ENCODE measurements at places on chromosomes 12 and 14.
A peak's percentile ranks its signal among the peaks of the same experiment; 100 is the strongest.

DNA sequence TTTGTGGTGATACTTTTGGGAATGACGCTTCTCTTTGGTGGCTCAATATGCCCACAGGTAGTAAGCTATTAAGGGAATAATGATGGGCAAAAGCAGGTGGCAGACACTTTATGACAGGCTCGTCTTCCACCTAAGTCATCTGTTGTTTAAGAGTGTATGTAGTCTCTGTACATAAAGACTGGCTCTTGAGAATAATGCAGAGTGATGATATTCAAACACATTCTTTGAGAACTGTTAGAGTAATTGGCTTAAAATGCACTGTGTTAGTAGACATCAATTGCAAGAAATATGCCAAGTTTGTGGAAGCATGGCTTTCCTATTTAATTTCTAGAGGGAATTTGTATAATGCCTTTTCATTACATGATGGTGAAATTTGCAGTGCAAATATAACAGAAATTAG lies 694.8 kb upstream of the MIS18BP1 start:
- no peak for DNase-seq

- DNase-seq: no peak
Observed at GRCh38 chr12:113097716-113098440, 37.7 kb downstream of the RASAL1 start.

DNA sequence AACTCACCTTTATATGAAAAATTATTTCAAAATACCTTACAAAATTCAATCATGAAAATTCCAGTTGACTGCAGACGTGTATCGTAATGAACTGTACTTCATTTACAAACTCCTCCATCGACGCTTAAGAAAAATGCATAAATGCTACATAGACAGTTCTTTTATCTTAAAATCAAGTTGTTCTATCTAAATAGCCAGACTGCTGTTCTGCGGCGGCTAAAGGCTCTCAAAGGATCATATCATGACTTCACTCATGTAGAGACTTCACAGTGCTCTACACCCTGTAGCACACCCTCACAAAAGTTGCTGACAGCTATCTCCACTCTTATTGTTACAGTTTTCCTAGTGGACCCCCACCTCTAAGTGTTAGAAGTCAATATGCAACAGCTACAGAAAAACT lies 5.2 kb downstream of the KRAS start:
- DNase-seq: no peak

GRCh38 chr14:22263961-22264360 lies 325.1 kb downstream of the DAD1 start:
- no peak for DNase-seq

GRCh38 chr12:117226505-117226904 lies 36.2 kb upstream of the FBXO21 start:
- DNase-seq: no peak

GRCh38 chr14:85390236-85390635 lies 139.7 kb upstream of the FLRT2 start:
- no peak for DNase-seq

- no peak for DNase-seq
Observed at GRCh38 chr14:50085570-50086320, 30.6 kb downstream of the VCPKMT start.

GRCh38 chr14:104876251-104876699 lies 11.2 kb downstream of the CEP170B start:
- no peak for DNase-seq

DNA sequence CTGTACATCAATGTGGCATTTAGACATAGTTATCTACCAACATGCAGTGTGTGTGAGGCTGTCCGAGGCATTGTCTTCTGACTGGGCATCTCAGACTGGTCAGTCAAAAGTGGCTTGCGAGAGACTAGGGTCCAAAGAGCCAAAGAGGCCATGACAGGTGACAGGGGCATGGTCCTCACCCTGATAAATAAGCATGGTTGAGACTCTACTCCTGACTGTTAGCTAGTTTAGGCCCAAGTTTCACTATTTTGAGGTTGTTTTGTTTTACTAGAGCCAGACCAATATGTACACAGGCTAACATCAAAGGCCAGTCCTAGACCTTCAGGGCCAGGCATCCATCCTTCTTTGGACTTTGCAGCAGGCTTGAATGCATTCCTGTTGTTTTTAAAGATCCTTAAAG lies 76.9 kb upstream of the SRSF5 start:
- DNase-seq: no peak

GRCh38 chr12:32305163-32305562 lies 94.2 kb upstream of the FGD4 start:
- no peak for DNase-seq

DNA sequence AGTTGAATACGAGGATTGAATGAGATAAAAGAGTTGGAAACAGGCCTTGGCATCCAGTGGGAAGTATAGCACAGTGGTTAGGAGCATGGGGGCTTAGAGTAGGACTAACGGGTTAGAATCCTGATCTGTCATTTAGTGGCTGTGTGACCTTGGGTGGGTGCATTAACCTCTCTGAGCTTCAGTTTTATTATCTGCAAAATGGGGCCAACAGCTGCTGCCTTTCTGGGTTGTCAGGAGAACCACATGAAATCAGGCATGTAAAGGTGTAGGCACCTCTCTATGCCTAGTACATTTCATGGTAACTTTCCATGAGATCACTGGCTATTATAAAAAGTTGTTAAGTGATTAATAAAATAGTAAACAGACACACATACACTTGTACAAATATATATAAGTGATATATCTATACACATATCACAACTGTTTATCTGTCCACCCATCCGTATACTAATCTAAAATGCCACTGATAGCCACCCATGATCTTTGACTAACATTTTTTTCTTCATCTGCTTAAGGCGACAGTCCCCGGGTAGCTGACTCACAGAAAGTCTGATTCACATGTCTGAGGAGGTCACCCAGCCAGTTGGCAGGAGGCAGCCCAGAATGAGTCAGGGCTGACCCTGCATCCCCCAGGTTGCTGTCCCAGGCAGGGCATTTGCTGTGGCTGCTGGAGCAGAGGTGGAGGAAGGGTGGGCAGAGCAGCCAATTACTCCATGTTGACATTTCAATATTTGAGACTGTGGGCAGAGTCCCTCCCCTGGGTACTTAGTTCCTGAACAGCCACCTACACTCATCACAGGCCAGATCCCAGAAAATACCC lies 125.6 kb upstream of the NOS1 start:
- no peak for DNase-seq

- no peak for DNase-seq
Observed at GRCh38 chr14:63245893-63246292, 41.6 kb downstream of the RHOJ start.

GRCh38 chr12:129304529-129304928 lies 451.3 kb downstream of the GLT1D1 start:
- DNase-seq: no peak

- DNase-seq: no peak
Observed at GRCh38 chr14:51041108-51041531, 53.8 kb downstream of the TRIM9 start.

DNA sequence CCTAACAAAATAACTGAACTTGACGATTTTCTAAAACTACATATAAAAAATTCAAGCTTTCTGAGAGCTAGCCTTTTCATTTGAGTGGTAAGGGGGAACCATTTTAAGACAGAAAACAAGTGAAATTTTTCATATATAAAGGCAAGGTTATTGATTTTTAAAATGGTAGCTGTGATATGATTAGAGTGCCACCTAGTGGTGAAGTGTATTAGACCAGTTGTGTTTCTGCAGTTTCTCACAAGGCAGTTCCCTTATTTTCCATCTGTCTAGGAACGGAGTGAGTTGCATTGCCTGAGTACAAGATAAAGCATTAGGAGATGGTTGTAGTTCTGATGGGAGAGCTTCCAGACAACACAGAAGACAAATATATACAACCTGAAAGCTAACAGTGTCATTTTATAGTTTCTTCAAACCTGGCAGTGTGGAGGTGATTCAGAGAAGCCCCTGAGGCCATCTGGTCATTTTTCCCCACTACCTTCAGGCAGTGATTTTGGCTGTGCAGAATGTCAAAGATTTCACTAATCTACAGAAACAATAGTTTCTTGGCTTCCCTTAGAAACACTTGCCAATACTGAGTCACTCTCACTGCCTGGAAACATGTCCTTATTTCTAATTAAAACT lies 180.8 kb downstream of the C12orf50 start:
- no peak for DNase-seq

- no peak for DNase-seq
Observed at GRCh38 chr12:89731089-89731488, 22.5 kb upstream of the ATP2B1 start.

GRCh38 chr14:33652566-33653307 lies 298.1 kb downstream of the EGLN3 start:
- no peak for DNase-seq

GRCh38 chr12:38956337-38956736 lies 50.9 kb upstream of the CPNE8 start:
- DNase-seq: no peak

DNA sequence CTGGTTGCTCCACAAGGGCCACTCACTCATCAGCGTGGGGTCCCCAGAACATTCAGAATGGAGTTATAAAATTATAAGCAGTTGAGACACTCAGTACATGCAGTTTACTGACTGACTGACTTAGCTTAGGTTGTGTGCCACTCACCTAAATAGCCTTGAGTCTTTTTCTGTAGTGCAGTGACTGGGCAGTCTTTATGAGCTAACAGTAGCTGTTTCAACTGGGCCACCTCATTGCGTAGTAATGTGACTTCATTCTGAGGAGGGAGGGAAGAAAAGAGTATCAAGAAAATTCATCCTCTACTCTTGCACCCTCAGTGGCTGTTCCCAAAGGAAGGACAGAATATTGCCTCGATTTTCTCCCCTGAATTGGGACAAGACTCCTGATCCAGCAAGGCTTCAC lies 15.8 kb upstream of the NPFF start:
- no peak for DNase-seq

DNA sequence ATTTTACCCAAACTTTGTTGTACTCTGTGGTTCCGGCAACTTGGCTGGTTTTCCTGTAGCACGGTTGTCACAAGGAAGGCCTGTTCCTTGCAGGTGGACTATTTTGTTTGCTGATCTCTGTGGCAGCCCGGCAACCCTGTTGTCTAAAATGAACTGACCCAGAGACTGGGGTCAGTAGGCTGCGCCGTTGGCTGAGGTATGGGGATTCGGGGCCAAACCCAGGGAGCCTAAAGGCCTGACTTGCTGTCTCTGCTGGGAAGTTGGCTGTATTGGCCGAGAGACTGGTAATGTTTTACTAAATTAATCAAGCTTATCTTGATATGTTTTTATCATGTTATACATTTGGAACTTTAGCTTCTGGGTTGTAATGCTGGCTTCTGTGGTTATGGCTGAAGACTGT lies 13.8 kb downstream of the SMIM41 start:
- DNase-seq: no peak

GRCh38 chr14:50667684-50667995 lies 466 bp downstream of the SAV1 start:
- DNase-seq: peak; percentile 7

DNA sequence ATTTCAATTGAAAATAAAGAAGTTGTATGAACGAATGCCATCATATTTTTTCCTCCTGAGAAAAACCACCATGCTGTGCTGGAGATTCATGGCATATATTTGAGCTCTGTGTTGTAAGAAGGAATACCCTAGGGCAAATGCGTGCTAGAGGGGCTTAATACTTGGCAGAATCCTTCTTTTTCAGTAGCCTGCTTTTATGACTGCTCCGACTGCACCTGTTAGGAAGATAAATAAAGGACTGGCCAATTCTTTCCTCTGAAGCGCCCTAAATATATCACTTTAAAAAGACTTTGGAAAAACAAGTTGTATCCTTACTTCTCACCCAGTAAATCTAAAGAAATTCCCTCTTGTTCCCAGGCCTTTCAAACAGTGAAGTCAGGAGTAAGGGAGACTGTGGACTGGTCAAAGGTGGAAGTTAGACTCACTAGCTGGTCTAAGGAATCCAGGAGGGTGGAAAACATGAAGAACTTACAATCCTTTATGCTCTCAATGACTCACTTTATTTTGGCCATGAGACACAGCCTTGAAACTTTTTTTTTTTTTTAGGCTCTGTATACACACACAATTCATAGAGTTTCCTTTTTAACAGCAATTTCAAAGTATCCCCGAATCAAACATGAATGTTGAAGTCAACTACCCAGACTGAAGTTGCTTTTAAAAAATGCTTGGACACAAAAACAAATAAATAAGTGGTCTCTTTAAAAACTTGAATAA lies 5.2 kb downstream of the MYBPC1 start:
- no peak for DNase-seq

DNA sequence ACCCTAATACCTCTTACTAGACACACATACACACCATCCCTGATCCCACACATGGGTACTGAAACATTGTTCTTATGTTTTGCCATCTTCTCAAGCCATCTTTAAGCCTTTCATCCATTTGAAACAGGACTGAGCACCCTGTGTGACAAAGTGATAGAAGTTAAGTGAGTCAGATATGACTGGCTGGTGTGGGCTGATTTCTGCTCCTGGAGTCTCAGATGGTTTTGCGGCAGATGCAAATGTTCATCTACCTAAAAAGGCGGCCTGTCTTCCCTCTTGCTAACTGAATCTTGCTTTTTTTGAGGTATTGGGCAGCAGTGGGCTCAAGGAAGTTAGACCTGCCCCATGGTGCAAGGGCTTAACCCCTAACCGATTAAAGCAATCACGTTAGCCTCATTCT lies 30.4 kb upstream of the PKP2 start:
- DNase-seq: no peak

DNA sequence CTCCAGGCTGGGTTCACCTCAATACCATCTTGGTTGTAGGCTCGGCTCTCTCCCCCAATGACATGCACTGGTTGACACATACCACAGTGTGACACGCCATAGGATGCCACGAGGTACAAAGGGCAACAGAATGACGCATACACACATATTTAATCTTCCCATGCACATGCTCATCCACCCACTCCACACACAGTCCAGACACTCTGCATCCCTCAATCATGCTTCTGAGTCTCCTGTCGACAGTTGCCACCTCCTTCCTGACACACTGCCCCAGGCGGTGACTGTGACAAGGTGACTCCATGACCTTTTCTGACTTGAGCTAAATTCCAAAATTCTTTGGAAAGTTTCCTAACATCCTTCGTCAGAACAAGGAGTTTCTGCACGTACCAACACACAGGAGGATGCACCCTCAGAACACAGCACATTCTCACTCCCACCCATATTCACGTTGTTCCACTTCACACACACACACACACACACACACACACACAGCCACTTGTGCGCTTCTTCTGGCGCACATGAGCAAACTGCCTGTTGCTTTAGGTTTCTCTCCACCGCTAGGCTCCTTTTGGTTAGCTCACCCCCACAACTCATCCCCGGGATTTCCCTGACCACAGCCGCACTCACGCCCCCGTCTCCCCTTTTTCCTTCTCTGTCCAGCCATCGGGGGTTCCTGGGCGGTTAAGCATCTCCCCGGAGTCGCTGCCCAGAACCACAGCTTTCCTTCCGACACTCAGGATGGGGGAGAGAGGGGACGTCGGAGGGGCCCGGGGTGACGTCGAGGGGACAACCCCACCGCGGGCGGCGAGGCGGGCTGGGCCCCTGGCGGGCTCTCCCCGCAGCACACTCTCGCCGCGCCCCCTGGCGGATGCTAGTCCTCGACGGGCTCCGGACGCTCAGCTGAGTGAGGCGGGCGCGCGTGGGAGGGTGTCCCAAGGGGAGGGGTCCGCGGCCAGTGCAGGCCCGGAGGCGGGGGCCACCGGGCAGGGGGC lies 536 bp upstream of the WNT1 start:
- DNase-seq: peak; percentile 66

GRCh38 chr12:6540181-6540877 lies 6.0 kb downstream of the GAPDH start:
- no peak for DNase-seq

Data from stimulated activated CD4-positive, alpha-beta T cell treated with anti-CD3 and anti-CD28 coated beads, Interleukin-2, amount 100 ng/mL, for 4 hours (primary cell).